ENCODE measurements at places on chromosomes 11 and 22.

DNA sequence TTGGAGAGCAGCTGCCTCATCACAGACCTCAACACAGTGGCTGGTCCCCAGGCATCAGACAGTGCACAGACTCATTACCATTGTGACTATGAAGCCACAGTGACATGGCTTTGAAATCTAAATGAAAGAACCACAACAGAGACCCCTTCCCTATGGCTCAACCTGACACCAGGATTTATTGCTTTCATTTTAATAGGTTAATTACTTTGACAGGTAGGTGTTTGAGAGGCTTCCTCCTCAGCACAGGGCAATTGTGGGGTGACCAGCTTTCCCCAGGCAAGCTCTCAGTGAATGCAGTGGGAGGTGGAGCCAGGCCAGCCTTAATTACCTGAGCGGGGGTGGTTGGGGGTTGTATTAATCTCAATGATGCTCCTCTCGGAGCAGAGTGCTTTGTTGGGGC, 102.3 kb downstream of the CHST1 start:
- DNase-seq, result no peak

DNA sequence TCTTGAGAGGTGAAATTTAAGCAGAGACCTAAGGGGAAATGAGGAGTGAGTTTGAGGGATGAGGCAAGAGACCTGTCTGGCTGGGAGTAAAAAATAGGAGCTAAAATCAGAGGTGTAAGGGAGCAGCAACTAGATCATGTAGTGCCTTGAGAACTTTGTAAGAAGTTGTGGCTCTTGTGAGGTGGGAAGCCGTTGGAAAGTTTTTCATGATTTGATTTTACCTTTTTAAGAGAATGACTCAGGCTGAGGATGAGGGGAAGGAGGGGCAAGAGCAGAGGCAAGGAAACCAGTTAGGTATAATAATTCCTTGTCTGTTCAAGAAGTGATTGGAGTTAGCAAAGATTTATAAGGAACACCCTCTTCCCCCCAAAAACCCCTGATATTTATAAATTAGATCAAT, 25.8 kb downstream of the QSER1 start:
- no peak for DNase-seq

- no peak for DNase-seq
These were observed 19.1 kb downstream of the RPL3 start for GRCh38 chr22:39300186-39300830.

GRCh38 chr11:72683782-72684200, 9.6 kb upstream of the PDE2A start:
- no peak for DNase-seq

DNA sequence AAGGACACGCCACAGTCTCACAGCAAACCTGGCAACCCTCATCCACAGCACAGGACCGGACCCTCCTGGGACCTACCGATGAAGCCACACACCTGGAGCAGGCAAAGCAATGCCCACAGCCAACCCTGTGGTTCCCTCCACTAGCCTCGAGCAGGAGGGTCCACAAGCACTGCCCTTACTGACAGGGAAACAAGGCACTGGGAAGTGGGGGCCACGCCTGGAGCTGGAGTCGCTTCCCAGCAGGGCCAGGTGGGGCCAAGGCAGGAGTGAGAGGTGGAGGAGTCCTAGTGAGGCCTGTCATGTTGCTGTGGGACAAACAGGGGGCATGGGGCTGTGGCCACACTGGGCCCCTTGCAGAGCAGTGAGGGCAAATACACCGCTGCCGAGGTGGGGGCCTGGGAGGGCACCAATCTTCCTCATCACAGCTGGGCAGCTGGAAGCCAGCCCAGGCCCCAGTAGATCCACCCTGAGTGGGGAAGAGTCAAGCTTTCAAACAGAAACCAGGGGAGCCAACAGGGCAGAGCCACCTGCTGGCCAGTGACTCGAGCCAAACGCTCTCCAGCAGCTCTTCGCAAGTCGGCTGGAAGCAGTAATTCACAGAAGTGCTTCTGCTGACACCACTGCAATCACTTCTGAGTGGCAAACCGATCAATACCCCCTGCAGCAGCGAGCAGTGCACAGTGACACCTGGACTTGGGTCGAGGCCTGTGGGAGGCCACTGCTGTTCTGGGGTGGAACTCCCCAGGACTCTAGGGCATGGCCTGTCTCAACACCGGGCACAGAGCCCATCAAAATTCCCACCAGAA, 13.7 kb downstream of the SULT4A1 start:
- DNase-seq, result no peak

- no peak for DNase-seq
These were observed 30.7 kb downstream of the ST3GAL4 start for GRCh38 chr11:126385991-126386728.

GRCh38 chr22:31490496-31490925, 869 bp upstream of the EIF4ENIF1 start:
- no peak for DNase-seq

DNA sequence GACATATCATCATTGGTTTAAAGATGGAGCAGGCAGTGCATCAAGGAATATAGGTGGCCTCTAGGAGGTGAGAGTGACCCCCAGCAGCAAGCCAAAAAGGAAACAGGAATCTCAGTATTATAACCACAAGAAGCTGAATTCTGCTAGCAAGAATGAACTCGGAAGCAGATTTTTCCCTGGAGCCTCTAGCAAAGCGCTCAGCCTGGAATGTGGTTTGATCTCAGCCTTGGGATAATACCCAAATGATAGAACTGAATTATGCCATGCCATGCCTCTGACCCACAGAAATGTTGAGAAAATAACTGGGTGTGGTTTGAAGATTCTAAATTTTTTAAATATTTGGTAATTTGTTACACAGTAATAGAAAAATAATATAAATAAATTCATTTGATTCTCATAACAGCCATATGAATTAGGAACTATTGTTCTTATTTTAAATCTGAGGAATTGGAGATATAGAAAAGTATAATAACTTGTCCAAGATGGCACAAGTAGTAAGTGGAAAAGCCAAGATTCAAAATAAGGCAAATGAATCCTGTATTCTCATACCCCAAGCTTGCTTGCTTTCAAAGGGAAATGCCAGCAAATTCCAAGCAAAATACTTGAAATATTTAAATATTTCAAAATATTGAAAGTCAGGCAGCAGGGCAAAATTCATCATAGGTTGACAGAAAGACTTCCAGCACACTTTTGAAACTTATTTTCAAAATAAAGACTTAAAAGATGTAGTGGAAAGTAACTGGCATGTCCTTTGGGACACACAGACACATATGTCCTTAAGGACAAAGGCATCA, 567.4 kb downstream of the KCNA4 start:
- no peak for DNase-seq

DNA sequence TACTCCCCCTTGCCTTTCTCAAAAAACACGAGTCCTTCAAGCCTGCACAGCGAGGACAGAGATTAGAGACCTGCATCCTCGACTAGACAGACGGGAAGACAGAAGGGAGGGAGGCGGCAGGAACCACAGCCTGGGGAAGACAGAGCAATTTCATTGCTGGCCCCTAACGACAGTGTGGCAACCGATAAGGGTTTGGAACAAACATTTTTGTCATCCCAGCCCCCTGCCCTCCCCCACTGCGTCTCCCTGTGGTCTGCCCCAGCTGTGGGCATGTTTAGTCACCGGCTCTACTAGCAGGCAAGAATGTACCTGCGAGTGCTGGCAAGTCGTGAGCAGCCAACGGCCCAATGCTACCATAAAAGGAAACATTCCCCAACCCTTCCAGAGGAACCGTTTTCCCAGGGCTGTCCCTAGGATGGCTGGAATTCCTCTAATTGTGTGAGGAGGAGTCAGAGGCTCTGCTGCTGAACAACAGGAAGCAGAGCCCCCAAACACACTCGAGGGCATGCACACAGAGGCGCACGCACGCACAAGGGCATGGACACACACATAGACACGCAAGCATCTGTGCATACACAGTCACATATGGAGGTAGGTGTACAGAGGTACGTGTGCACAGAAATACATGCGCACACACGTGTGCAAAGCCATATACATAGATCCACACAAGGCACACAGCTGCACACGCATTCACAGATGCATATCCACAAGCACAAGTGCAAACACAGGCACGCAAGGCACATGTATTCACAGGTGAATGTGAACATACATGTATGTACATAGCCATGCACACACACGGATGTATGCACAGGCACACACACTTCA, 58.3 kb downstream of the MYH9 start:
- no peak for DNase-seq

- DNase-seq, result no peak
These were observed 172.8 kb upstream of the NAV2 start for GRCh38 chr11:19539861-19540260.

DNA sequence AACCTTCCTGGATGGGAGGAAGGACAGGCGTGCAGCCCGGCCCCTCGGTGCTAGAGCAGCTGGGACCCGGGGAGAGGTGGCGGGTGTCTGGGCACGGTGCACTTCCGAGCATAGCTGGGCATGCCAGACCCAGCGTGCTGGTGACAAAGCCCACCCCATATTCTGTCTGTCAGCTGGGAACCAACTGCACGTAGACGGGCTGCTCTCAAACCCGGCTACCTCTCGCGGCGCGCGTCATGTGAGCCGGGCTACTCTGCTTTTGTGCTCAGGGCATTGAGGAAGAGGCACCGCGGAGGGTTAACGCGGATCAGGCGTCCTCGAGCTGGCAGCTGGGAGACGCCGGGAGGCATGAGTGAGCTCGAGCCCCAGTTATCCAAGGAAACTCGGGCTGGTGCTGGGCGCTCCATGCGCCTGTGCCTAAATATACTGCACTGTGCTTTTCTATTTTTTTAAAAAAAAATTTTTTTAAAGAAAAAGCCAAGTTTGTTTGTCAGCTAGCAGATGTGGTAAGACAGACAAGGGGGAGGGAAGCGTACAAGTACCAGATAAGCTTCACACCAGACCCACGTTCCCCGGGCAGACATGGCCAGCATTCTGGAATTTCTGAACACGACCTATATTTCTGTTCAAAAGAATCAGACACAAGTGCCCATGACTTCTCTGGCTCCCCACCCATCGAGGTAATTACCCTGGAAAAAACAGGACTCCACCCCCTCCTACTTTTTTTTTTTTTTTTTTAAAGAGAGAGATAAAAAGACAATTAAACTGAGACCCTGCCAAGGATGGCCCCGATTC, 425.6 kb downstream of the SHANK2 start:
- DNase-seq, result no peak

GRCh38 chr11:9146477-9146876, 55.1 kb upstream of the SCUBE2 start:
- DNase-seq, result no peak

DNA sequence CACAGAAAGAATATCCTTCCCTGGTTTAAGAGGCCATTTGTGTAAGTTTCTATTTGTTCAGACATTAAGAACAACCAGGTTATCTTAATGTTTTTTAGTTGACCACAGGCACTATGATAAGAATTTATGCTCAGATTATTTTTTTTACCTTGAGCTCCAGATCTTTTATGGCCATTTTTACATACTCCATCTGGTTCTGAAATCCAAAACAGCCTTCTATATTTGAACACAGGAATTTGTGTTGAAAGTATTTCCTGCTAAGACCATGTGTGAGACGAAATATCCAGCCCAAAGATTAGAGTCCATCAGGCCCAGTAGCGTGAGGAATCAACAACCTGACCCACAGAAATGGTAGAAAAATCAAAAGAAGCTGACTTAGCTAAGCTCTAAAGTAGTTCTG, 569.9 kb upstream of the FAT3 start:
- DNase-seq, result no peak

DNA sequence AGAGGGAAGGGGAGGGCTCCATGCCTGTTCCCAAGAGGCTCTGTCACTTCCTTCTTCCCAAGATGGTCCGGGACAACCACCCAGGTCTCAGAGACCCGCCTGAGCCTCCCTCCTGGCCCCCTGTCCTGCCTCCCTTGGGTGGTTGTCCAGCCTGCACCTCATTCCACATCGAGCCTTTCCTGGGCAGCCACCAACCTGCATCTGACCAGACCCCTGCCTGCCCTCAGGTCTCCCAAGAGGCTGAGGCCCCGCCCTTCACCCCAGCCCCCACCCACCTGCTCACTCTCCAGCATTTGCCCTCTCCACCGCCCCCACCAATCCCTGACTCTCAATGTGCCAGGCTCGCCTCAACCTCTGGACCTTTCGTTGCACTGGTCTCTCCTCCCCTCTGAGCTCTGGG, 97.5 kb upstream of the LMO1 start:
- no peak for DNase-seq

DNA sequence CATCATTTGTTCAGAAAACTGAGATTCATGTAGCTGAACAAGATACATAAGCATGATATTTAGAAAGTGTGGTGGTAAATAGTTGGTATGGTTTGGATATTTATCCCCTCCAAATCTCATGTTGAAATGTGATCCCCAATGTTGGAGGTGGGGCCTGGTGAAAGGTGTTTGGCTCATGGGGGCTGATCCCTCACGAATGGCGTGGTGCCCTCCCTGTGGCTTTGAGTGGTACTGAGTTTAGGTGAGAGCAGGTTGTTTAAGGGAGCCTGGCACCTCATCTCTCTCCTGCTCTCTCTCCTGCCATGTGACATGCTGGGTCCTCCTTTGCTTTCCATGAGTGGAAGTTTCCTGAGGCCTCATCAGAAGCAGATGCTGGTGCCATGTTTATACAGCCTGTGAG, 48.1 kb downstream of the NXPE1 start:
- DNase-seq, result no peak

- no peak for DNase-seq
These were observed 305.9 kb upstream of the ANO3 start for GRCh38 chr11:26026078-26026477.

DNA sequence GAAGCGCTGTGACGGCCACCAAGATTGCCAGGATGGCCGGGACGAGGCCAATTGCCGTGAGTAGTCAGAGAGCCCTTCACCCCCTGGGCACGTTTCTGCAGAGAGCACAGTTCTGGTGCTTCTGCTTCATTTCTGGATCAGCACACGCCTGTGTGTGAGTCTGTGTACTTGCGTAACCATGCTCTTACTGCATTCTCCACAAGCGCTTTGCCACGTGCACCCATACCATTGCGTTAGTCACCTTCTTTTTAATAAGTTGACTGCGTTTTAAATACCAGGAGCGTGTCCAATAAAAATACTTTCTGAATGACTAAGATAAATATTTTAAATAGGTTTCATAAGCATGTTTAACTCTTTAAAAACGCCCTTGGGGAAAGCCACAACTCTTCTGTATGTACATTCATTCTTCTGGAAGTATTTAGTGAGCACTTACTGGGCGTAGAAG, 143.0 kb upstream of the SORL1-AS1 start:
- no peak for DNase-seq

- DNase-seq, result no peak
These were observed 40.7 kb downstream of the LMO1 start for GRCh38 chr11:8222820-8223512.

DNA sequence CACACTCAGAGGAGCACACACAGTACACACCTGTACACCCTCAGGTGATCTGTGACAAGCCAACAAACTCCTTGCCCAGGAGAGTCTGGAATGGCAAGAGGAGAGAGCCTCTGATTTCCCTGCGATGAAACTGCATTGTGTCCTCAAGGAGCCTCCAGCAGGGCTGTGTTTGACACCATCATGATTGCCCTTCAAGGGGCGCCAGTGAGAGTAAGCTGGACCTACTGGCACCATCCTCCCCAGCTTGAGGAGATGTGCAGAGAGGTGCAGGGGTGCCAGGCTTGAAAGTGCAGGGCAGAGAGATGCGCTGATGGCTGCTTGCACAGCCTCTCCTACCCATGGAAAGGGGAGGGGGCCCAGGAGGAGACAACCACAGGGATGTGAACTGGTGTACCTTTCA, 188.8 kb upstream of the CADM1 start:
- DNase-seq, result no peak

- DNase-seq, result no peak
These were observed at the start of gene MS4A15 for GRCh38 chr11:60756307-60757032. MS4A15 (plus strand) TSS chr11:60756867; CDS start chr11:60763734, 6,867 bp downstream.

Data from vagina (tissue), 2 donors.